ENCODE measurements at places on chromosomes 12 and 14.

DNA sequence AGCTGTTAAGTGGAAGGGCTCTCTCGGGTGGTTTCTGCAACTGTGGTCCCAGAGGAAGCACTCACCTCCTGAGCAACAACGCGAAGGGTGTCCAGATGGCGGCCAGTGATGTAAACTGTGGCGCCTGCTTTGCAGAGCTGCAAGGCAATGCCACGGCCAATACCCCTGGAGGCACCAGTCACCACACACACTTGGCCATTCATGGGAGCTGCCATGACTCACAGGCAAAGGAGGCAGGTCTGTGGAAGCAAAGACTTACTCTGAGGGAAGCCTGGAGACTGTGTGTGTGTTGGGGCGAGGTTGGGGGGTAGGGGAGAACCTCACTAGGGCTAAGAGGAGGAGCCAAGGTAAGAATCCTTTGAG is 707 bp downstream of the DHRS1 start:
- DNase-seq: peak; percentile 24

- no peak for DNase-seq
These were observed 422.2 kb upstream of the FOXG1 start for GRCh38 chr14:28344381-28344780.

- DNase-seq: peak; percentile 44
These were observed at the start of gene RNF212B for GRCh38 chr14:23237772-23238594. TSS of gene RNF212B (plus strand) at chr14:23237936. CDS start at chr14:23240346, 2,410 bp downstream.

DNA sequence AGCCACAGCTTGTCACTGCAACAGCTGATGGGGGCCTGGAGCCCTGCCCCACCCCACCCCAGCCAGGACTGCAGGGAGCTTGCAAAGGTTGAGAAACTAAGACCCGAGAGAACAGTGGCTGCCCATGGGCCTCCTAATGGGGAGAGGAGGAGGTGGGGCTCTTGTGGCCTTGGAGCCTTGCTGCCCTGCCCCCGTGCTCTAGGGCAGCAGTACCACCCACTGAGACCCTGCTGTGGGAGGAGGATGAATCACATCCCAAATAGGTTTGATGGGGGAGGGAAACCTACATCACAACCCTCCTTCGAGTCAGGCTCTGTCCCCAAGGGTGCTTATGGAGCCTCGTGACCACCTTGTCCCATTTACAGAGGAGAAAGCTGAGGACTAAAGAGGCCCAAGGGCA is 15.9 kb downstream of the HHIPL1 start:
- no peak for DNase-seq

- DNase-seq: no peak
These were observed 453.9 kb downstream of the AACS start for GRCh38 chr12:125519026-125519651.

All from HCT116 (cell line).